ENCODE measurements at places on chromosomes 3 and 15. TPM values are rescaled to one million over a fixed set of nuclear protein-coding genes. Genes with fewer than 3 reads are reported as not detected.

- DNase-seq, result no peak
These were observed 108.3 kb downstream of the IGF2BP2 start for GRCh38 chr3:185716436-185717108.

GRCh38 chr15:69992348-69992747 is 105.4 kb downstream of the TLE3 start:
- DNase-seq, result peak; percentile 27

ZSCAN2 gene
- total RNA-seq, result 15.0 TPM

- peak; percentile 94 for DNase-seq
These were observed 577.7 kb downstream of the MECOM start for GRCh38 chr3:169085827-169086226.

PRICKLE2 gene
- 24.8 TPM for total RNA-seq

DNA sequence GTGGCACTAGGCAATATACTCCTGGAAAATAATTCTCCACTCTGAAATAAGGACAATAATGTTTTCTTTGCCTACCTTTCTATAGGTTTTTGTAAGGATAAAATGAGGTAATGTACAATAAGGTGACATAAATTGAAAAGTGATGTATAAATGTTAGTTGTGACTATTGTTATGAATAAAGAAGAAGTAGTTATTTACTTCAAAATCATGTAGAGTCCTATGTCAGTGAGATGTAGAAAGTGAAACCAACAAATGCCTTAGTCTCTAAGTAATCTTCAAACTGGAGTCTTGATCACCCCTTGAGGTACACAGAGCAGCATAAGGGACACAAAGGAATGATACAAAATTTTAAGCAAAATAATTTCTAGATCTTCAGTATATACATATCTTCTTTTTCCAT is 60.3 kb upstream of the TP63 start:
- no peak for DNase-seq

CIB2 gene
- 1.4 TPM for total RNA-seq

- DNase-seq, result peak; percentile 90
These were observed 33.2 kb upstream of the ZDHHC23 start for GRCh38 chr3:113914646-113915045.
